ENCODE measurements at places on chromosomes 2 and 18. TPM values are rescaled to one million over a fixed set of nuclear protein-coding genes. Genes with fewer than 3 reads are reported as not detected.

PLGLB1 gene
- total RNA-seq, result 6.9 TPM

DYSF gene
- total RNA-seq, result 51.5 TPM

HIBCH gene
- 34.7 TPM for total RNA-seq

METTL4 gene
- total RNA-seq, result 12.0 TPM

GAREM2 gene
- total RNA-seq, result 3.7 TPM

TMEM182 gene
- total RNA-seq, result 44.4 TPM
